Neuronal stem cell (in vitro differentiated cells): ENCODE measurements at places on chromosomes 1 and 21.

GRCh38 chr1:3126756-3127678 is 58.0 kb downstream of the PRDM16 start:
- no peak for DNase-seq

- no peak for DNase-seq
Observed at GRCh38 chr1:35171579-35171978, 21.4 kb downstream of the SFPQ start.

DNA sequence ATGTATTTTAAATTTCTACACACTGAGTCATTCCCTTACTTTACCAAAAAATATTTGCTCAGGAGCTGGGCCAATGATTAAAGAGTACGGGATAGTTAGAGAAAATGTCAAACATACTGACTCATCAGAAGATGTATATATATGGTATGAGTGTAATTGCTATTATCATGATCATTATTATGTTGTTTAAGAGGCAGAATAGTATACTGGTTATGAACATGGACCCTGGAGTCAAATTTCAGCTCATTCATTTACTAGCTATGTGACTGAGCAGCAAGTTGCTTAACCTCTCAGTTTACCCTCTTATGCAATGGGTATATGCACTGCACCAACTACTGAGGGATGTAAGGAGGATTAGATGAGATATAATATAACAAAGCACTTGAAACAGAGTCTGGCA is 41.2 kb upstream of the USH2A start:
- DNase-seq: no peak

GRCh38 chr21:42019101-42019605 is 9.0 kb upstream of the ZBTB21 start:
- no peak for DNase-seq

DNA sequence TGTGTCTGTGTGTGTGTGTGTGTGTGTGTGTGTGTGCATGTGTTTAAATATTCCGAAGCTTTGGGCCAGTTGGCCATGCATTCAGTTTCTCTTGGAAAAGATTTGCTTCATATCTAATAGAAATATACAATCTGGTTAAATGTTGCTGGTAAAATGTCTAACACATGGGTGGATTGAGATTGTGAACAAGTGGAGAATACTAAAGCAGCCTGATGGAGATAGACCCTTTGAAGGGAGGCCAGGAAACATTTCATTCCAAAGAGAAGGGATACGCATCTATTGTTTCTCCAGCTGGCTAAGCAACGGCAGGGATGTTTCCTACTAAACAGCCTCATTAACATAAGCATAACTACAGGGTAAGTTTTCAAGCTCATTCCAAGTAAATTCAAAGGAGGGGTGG is 257.5 kb upstream of the PTBP2 start:
- DNase-seq: no peak

DNA sequence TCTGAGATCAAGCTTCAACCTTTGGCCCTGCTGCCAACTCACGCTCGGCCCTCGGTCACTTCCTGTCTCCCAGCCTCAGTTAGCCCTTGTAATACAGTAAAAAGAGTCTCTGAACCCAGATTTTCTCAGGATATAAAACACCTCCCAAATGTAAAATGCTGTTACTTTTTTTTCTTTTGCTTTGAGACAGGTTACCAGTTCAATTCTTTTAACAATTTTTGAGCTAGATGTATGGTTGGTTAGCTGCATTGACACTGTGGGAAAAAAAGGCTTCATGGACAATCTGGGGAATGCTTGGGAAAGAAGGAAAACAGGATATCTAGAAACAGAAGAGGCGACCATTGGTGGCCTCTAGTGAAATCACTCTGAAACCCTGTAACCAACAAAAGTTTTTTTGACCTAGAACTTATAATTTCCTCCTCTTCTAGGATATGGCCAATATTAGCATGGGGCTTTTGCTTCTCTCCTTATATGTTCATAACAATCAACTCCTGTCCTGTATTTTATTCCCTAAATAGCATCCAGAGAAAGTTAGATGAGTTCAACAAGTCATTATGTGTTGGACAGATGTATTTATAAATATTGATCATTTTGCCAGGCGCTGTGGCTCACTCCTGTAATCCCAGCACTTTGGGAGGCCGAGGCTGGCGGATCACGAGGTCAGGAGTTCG is 1.3 kb downstream of the CMPK1 start:
- no peak for DNase-seq

DNA sequence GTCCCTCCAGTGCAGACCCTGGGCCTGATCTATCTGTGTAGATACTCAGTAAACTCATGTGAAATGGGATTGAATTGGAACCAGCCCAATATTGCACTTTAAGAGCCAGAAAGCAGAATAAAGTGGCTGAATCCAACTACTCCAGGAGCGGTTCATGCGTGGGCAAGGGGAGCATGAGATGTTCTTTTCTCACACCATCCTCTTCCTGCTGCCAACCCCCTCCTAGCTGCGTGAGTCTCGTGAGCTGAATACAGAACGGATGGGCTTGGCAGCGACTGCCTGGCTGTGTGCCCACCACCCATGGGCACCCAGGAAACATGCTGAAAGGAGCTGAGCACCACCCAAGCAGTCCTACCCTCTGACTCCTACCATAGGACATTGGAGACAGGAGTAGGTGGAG is 128.3 kb downstream of the ELAVL4 start:
- DNase-seq: no peak

DNA sequence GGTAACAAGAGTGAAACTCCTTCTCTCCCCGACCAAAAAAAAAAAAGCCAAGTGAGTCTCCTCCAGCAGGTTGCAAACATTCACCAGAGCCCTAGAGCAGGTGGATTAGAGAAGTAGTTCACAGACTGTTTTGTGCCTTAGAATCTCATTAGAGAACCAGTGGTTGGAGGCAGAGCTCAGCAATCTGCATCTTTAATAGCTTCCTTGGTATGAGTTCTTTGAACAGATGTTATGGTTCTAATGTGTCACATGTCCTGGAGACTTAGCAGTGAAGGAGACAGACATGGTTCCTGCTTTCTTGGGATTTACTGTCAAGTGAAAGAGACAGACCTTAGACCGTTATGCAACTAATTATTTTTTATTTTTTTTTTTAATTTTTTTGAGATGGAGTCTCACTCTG is 26.8 kb downstream of the SESN2 start:
- DNase-seq: no peak

DNA sequence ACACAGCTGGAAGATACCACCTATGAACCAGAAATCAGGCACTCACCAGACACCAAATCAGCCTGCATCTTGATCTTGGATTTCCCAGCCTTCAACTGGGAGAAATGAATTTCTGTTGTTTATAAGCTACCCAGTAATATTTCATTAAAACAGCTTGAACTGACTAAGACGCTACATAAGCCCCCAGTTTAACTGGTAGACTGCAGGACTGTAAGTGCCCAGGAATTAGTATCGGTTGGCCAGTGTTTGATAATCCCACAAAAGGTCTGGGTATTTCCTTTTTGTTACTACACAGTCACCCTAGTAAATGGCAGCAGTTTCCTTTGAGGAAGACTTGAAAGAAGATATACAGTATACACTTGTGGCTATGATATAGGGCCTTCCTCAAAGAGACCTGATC is 7.3 kb upstream of the SLC35D1 start:
- DNase-seq: no peak

DNA sequence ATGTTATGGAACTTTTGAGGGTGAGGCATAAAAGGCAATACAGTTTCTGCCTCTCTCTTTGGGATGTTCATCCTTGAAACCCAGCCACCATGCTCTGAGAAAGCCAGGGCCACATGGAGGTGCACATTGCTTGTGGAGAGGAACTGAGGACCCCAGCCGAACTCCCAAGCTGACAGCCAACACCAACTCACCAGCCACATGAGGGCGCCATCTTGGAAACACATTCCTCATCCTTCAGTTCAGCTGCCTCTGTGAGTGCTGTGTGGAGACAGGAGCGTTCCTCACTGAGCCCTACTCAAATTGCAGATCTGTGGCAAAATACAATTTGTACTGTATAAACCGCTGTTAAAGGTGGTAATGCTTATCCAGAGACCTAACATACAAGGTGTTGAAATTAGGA is 137.5 kb downstream of the GABPA start:
- no peak for DNase-seq

DNA sequence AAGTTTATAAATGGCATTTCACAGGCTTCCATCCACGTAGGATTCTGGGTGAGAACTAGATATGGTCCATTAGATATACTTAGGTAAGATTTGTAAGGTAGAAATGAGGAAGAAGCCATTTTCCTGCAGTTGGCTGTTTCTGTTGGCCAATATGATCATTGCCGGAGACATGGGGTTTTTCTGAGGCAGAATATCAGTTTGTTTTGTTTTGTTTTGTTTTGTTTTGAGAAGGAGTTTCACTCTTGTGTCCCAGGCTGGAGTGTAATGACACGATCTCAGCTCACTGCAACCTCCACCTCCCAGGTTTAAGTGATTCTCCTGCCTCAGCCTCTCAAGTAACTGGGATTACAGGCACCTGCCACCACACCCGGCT is 8.7 kb upstream of the EYA3 start:
- DNase-seq: no peak

DNA sequence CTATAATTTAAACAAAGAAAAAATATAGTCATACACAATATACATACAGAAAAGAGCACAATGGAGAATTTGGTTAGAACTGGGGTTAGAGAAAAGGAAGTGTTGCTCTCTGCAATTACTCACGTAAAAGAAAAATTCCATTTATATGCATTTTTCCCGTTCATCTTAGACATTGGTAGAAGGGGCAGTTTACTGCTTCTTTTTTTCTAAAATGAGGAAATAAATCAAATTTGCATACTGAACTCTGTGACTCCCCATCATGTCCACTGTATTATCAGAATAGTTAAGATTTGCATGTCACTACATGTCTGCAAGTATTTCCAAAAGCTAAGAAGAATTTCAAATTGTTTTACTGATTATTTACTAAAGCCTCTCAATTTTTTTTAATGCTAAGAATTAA is 44.1 kb upstream of the C1orf105 start:
- no peak for DNase-seq

- DNase-seq: no peak
Observed at GRCh38 chr1:52677076-52677806, 20.9 kb downstream of the COA7 start.

DNA sequence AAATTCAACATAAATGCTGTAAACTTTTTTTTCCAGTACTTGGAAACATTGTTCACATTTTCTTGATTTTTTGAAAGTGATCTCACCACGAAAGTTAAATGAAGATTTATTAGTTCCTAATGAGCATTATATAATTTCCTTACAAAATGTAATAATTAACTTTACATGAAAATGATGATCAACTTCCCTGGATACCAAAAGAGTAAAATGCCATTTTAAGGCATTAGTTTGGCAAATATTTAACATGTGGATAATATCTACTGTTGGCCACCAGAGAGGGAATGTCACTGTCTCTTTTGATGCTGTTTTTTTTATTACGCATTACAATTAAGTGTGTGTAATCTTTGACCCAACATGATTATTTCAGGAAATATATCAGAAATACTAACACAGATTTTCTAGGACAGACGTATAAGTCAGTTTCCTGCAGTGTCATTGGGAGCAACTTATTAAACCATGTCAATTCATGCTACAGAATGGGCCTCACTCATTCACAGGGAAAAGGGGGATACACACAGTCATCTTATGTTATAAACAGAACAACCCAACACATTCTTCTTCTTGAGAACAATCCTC is 903.9 kb upstream of the ADGRL2 start:
- DNase-seq: no peak

DNA sequence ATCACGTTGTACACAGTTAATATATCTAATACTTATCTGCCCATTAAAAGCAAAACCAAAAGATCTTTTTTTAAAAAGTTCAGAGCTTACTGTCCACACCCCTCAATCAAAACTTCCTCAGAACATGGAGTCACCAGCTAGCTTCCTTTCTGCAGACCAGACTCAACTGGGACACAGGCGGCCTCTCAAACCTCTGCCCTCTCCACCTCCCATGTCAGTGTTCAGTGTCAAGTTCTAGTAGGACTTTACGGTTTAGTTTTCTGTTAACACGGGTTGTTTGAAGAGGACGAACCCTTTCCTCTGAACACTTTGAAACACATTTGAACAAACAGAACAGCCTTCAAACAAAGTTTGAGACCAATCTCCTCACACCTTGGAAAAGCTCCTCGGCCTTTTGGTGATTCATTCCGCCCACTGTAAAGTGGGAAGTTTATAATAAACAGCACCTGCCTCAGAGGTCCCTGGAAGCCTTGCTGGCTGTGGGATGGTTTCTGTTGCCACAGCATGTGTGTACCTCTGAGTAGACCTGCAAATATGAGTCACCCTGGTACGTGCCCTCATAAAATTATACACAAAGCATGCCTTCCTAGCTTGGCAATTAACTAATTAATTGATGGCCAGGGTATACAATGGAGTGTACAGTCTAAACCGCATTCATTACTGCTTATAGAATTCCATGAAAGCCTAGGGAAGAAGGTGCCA is 48.4 kb upstream of the SIPA1L2 start:
- DNase-seq: no peak

- DNase-seq: no peak
Observed at GRCh38 chr1:117128323-117129079, 7.0 kb upstream of the TRIM45 start.

GRCh38 chr1:203325026-203325417 is 19.7 kb downstream of the BTG2 start:
- DNase-seq: peak; percentile 84
